Astrocyte of the spinal cord (primary cell): ENCODE measurements at places on chromosomes 16 and 17.
A peak's percentile ranks its signal among the peaks of the same experiment; 100 is the strongest.

GRCh38 chr17:66466840-66467367 lies 164.5 kb downstream of the PRKCA start:
- peak; percentile 99 for DNase-seq

DNA sequence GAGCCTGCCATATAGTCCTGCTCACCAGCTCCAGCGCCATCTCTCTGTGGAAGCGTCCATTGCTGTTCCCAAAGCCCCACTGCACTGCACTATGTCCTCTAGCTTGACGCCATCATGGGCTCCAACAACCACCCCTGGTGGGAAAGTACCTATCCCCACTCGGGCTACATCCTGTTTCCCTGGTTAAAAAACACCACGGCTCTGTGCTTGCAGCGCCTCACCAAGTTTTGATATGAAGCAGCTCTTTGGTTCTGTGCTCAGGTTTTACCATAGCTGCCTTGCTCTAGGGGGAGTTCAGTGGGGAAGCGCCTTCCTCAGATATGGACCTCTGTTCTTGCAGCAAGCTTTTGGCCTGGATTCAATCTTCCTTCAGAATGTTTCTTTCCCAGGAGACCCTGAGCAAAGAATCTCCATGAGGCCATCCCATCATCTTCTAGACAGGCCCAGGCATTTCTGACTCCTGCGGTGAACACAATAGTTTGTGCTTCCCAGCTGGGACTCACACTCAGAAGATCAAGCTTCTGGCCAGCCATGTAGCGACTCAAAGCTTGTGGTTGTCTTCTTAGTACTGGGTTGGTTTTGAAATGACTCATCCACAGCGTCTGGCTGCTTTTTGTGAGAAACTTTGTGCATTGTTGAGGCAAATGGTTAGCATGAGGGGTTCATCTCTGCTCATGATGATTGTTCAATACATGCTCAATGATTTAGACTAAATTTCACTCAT lies 39.5 kb downstream of the DYNLRB2 start:
- DNase-seq, result peak; percentile 74

GRCh38 chr17:34581446-34582184 lies 2.2 kb downstream of the TMEM132E start:
- no peak for DNase-seq

GRCh38 chr17:18206962-18207361 lies 18.5 kb upstream of the LLGL1 start:
- DNase-seq, result no peak

DNA sequence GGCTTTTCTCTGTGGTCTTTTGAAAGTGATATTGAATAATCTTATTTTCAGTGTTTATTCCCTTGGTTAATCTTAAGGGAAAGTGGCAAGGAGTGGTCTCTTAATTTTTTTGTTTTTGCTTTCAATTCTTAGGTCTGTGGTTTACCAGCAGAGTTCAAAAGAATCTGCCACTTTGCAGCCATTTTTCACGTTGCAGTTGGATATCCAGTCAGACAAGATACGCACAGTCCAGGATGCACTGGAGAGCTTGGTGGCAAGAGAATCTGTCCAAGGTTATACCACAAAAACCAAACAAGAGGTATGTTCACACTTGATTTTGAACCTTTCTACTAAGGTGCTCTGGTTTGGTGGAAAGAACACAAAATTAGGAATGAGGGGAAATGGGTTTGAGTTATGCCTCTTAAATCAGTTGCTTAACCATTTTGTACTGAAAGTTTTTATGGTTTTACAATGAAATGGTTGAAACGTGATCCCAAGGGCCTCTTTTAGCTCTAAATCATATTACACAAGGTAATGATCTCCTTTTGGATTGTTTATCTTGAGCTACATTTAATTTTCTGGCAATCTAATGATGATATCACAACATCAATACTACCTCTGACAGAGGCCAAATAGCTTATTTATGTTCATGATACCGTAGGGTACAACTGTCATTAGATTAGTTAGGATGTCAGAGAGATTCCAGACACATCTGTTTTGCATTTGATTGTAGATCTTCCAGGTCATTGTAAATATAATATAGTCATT lies 51.6 kb upstream of the CRISPLD2 start:
- no peak for DNase-seq

- no peak for DNase-seq
Measured at GRCh38 chr17:337453-337852, 15.2 kb downstream of the RPH3AL start.

GRCh38 chr16:1129106-1129960 lies 23.6 kb upstream of the CACNA1H start:
- no peak for DNase-seq

- DNase-seq, result no peak
Measured at GRCh38 chr16:22670551-22671041, 143.4 kb upstream of the HS3ST2 start.

GRCh38 chr16:20956319-20956718 lies 55.7 kb downstream of the LYRM1 start:
- no peak for DNase-seq
